ENCODE measurements at places on chromosomes 4 and X.

DNA sequence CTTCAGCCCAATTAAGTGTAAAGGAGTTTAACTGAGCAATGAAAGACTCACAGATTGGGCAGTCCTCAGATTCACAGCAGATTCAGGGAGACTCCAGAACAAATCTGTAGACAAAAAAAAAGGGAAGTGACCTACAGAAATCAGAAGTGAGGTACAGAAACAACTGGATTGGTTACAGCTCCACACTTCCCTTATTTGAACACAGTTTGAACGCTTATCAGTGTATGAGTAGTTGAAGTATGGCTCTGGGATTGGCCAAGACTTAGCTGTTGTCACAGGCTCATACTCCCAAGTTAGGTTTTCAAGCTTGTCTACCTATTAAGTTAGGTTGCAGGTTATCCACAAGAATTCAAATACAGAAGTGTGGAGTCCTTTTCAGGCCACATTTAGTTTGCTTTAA is 112.4 kb upstream of the ELOVL6 start:
- no peak for DNase-seq

- DNase-seq: no peak
These were observed 10.2 kb upstream of the CLDN24 start for GRCh38 chr4:183332447-183332846.

DNA sequence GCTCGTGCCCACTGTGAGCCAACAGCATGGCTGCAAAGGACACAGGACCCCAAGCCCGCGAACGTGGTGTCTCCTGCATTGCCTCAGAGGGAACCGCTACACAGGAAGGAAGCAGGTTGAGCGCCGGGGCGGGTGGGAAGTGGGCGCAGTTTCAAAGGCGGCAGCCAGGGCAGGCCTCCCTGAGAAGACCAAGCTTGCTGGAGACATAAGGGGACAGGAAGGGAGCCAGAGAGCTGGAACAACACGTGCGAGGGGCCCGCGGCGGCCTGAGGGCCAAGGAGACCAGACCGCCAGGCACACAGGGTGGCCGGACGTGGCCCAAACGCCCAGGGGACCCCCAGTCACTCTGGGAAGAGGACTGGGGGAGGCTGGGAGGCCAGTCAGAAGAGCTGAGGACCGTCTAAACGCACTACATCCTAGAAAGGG is 32.0 kb downstream of the CTBP1 start:
- no peak for DNase-seq

GRCh38 chr4:145730026-145730425 is 50.1 kb downstream of the C4orf51 start:
- DNase-seq: no peak

- no peak for DNase-seq
These were observed 33.5 kb downstream of the ARHGEF9 start for GRCh38 chrX:63751481-63751880.

GRCh38 chr4:105107095-105107856 is 39.4 kb upstream of the TET2 start:
- DNase-seq: no peak

- peak; percentile 75 for DNase-seq
These were observed 935.2 kb downstream of the PCDH7 start for GRCh38 chr4:31655328-31655727.

GRCh38 chr4:53432528-53433424 is 55.3 kb downstream of the FIP1L1 start:
- no peak for DNase-seq

DNA sequence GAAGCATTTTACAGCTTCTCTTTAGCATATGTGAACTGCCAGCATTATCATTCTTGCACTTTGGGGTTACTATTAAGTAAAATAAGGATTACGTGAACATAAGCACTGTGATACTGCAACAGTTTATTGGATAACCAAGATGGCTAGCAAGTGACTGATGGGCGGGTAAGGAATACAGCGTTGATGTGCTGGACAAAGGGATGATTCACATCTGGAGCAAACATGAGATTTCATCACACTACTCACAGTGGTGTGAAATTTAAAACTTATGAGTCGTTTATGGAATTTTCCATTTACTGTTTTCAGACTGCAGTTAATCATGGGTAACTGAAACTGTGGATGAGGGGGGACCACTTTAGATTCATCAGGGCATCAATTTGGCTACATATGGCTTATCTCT is 16.0 kb downstream of the NBDY start:
- DNase-seq: peak; percentile 72

GRCh38 chrX:33126469-33126868 is 84.9 kb downstream of the DMD start:
- no peak for DNase-seq

DNA sequence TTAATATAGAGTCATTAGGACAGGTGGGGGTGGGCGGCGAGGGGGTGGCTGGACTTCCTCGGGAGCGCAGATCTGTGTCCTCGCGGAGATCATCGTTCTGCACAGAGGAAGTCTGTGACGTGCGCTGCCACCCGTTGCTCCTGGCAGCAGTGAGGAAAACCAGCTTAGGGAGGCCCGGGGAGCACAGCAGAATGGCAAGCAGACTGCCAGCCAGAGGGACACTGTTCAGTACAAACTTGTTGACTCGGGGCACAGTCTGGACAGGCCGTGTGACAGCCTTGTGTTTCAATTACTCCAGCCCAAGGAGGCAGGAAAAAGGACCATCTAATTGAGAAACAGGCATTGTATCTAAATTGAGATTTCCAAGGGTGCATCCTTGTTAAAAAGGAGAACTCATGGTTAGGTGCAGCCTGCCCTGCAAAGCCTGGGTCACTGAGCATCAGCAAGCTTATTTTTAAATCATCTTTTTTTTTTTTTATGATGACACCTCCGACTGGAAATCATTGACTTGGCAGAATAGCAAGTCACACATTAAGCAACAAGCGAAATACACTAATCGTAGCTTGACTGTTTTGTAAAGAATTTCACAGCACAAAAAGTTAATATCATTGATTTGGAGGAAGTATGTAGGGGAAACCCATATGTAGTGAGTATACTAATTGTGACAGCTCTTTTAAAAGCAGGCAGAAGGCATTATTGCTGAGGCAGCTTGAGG is 512.0 kb upstream of the FAT1 start:
- no peak for DNase-seq

- no peak for DNase-seq
These were observed 958.3 kb upstream of the ADGRL3 start for GRCh38 chr4:60241866-60242265.

DNA sequence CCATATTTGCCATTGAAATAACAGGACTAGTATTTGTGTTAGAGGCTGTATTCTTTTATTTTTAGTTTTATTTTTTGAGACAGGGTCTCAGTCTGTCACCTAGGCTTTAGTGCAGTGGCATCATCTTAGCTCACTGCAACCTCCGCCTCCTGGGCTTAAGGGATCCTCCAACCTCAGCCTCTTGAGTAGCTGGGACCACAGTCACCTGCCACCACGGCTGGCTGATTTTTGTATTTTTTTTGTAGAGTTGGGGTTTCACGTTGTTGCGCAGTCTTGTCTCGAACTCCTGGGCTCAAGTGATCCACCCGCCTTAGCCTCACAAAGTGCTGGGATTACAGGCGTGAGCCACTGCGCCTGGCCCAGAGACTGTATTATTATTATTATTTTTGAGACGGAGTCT is 15.3 kb downstream of the TMEM131L start:
- DNase-seq: no peak

GRCh38 chr4:60744767-60745166 is 455.4 kb upstream of the ADGRL3 start:
- DNase-seq: peak; percentile 32

DNA sequence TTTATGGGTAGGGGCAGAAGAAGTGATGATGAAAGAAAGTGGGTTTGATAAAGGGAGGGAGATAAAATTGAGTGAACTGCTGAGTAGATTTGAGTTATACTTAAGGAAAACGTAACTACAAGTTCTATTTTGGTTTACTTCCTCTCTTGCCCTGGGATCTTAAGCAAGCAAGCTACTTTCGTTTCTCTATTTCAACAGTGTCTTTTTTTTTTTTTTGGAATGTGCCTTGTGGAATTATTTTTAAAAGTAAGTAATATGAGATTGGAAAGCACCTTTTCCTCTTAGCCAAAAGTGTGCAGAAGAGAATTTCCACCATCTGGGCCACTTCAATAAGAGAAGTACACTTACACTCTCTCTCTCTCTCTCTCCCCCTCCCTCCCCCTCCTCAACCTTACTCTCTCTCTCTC is 16.0 kb upstream of the C4orf36 start:
- DNase-seq: no peak

DNA sequence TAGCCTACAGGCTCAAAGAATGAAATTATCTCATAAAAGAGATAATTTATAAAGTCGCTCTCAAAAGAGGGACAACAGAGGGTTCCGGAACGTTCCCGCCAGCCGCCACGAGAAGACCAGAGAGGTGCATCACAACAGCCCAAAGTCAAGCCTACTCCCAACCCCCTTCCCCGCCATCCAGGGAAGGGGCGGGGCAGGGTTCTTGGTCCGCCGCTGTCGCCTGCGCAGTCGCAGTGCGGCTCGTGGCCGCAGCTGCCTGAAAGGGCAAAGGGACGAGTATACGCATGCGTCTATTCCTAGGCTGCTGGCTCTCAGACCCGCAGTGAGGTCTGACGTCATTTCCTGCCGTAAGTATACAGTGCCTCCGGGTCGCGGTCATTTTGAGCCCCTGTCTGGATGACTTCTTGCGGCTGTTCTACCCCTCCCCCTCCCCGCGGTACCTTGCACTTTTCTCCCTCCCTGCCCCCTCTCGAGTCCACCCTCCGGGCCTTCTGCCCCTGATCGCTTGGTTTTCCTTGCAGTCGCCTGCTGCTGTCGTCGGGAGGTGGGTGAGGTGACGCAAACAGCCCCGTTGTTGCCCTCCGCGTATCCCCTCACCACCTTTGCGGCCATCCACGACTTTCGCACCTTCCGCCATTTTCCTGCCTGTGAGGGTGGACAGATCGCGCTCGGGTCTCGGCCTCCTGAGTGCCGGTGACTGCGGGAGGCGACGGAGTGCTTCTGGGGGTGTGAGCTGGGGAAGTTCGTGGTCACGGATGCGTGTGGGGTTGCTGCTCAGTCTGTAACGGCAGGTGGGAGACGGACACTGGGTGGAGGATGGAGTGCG is at the start of gene OCIAD1:
OCIAD1 (plus strand) TSS at position 383 of the 826 bp plus-strand sequence. CDS start 1,537 bp downstream, outside the sequence.
- DNase-seq: peak; percentile 99

DNA sequence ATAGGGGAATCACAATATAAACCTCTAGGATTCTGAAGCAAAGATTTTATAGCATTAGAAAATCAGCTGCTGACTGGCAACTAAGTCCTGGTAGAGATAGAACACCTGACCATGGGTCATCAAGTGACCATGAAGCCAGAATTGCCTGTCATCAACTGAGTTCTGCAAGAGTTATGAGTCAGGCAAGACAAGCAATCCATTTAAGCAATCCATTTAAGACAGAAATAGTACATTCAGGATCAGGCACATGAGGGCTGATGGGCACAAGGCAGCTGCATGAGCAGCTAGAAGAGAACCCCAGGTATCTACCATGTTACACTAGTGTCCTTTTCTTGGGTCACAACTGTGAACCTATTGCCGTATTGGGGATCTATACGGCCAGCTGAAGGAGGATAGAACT is 98.9 kb downstream of the SPRY1 start:
- no peak for DNase-seq

DNA sequence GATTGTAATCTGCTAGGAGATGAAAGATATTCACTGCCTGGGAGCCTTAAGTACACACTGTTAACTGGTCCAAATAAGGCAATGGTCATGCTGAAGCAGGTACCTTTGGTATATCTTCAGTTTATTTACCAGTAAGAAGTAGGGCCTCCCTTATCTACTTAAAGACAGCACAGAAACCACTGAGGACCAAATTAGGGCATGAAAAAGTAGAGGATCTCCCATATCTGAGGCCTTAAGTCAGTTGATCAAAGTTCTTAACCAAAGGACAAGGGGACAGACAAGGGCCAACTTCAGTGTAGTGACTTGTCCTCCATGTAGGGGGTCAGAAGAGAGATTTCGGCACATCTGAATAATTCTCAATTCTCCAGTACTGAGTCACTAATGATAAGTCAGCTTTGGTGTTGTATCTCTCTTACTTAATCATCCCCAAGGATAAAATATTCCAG is 59.1 kb downstream of the AMELX start:
- DNase-seq: peak; percentile 35

- DNase-seq: no peak
These were observed 155.8 kb upstream of the HAND2 start for GRCh38 chr4:173685831-173686210.

GRCh38 chr4:6898763-6899162 is 10.9 kb upstream of the TBC1D14 start:
- DNase-seq: no peak

- DNase-seq: no peak
These were observed 6.5 kb downstream of the TMEM150C start for GRCh38 chr4:82555276-82555675.

DNA sequence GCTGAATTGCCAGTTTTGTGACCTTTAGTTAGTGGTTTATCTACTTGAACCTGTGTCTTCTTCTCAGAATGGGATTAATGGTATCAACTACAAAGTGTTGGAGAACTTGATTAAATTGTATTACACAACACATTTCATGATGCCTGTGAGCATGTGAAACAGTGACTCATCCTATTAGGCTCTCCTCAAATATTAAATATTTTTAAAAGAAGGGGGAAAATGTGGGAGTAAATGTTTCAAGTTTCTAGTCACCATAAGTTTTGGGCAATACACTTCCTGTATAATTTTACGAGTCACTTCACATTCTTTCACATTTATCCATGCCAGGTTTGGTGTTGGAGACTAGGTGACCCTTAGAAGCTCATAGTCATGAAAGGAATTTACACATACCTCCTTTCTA is 147.0 kb downstream of the HS3ST1 start:
- DNase-seq: peak; percentile 46

DNA sequence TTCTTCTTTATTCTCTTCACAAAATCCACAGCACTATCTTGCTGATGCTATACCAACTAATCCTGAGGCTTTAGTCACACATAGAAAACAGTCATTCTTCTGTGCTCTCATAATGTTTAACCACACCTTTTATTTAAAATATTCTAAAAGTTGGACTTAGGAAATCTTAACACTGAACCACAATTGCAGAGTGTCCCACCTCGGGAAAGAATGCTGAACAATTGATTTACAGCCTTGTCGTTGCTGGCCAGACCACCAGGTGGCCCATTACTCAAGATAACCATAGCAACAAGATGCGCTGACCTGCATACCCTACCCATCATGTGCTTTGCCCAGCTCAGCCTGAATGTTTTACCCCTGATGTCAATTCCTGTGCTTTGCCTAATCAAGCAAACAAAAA is 100.8 kb downstream of the ARSJ start:
- peak; percentile 61 for DNase-seq

DNA sequence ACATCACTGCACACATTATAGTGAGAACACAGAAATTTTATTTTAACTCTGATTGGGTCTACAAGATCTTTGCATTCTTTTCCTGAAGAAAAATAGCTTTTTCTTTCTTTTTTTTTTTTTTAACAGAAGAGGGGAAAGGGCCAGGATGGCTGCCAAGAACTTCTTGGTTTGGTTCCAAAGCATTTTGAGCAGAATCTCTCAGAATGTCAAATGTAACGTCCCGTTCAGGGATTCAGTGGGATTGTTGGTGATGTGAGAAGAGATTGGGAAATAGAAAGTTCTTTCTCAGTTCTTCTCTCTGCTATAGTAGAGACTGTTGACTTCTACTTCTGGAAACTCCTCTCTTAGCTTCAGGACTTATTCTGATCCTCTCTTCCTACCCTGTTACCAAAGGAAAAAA is 70.9 kb upstream of the CBR4 start:
- DNase-seq: peak; percentile 81

GRCh38 chr4:125750828-125751466 is 436.2 kb downstream of the FAT4 start:
- peak; percentile 26 for DNase-seq
